COLO829 (cell line): ENCODE measurements at places on chromosomes 11 and 22.

GRCh38 chr11:47508240-47508957 is 44.5 kb downstream of the CELF1 start:
- DNase-seq = no peak

DNA sequence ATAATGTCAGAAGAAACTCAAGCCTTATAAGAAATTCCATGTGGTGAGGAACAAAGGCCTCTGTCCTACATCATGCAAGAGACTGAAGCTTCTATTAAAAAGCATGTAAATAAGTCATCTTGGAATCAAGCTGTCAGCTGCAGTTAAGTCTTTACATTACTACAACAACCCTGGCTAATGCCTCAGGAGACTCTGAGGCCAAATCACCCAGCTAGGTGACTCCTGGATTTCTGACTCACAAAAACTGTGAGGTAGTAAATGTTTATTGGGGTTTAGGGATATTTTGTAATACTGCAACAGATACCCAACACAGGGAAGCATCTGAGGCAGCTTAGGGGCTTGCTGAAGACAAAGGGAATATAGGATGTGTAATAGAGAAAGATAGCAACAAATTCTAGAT is 89.6 kb downstream of the C11orf87 start:
- no peak for DNase-seq

- DNase-seq = no peak
Observed at GRCh38 chr22:35397095-35397904, 2.6 kb upstream of the MCM5 start.

DNA sequence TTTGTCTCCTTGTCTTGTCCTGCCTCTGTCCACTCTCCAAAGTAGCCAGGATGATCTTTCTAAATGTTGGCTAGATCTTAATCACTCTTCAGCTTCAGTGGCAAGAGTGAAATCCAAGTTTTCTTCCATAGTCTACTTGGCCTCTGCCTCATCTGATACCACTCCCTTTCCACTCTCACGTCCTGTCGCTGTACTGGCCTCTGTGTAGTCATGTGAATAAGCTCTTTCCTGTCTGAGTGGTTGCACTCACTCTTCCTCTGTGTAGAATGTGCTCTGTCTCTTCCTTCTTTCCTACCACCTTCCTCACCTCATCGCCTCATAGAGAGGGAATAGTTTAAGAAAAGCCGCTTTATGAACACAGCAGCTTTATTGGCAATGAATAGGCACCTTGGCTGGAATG is 86.5 kb downstream of the WNT11 start:
- DNase-seq = no peak

- DNase-seq = no peak
Observed at GRCh38 chr11:85967457-85967856, 101.4 kb downstream of the PICALM start.
